ENCODE measurements at places on chromosomes 4 and X.

DNA sequence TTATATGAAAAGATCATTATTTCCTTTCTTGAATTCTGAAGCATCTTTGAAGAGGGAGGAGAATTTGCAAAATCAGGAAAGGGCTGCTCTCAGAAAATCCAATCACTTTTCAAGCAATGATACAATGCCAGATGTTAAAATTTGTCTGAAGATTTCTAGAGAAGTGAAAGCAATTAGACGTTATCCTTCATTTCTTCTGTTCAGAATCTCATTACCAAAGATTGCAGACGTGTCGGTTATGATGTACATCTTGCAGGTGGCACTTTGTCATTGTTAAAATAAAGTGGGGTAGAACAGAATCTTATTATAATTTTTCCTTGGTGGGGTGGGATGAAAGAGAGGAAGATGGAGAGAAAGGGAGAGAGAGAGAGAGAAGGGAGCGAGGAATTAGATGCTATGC, 296.4 kb upstream of the STS start:
- DNase-seq, result no peak

GRCh38 chrX:7264399-7264798, 116.4 kb upstream of the PUDP start:
- no peak for DNase-seq

DNA sequence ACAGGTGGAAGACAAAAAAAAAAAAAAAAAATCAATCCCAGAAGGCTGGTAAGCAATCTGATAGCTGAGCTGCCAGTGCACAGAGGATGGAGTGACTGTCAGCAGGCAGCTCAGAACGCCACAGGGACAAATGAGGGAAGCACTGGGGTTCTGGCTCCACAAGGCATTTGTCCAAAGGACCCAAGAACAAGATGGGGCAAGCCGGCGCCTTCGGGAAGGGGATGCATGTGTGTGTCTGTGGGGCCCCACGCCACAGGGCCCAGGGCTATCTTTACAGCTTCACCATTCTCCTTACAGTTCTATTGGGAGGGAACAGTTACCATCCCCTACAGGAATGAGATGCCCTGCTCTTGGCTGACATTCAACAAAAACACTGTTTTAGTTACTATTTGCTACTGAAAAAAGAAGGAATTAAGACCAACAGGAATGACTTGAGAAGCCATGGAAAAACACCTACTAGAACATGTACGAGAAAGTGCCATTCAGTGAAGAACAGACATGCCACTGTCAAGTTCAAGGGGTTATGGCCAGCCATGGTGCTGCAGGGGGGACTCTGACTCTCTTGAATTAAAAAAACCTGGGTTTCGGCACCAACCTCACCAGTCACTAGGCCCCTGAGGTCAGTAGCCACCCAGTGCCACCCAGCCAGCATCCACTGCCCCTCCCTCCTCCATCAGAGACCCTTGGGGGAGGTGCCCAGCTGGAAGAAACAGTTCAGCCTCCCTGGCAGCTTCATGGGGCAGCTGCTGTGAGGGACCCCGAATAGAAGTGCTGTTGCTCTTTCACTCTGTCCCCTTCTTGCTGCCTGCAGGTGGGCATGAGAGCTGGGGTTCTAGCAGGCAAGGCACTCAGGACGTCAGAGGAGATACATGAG, 18.5 kb downstream of the WDR1 start:
- peak; percentile 48 for DNase-seq

DNA sequence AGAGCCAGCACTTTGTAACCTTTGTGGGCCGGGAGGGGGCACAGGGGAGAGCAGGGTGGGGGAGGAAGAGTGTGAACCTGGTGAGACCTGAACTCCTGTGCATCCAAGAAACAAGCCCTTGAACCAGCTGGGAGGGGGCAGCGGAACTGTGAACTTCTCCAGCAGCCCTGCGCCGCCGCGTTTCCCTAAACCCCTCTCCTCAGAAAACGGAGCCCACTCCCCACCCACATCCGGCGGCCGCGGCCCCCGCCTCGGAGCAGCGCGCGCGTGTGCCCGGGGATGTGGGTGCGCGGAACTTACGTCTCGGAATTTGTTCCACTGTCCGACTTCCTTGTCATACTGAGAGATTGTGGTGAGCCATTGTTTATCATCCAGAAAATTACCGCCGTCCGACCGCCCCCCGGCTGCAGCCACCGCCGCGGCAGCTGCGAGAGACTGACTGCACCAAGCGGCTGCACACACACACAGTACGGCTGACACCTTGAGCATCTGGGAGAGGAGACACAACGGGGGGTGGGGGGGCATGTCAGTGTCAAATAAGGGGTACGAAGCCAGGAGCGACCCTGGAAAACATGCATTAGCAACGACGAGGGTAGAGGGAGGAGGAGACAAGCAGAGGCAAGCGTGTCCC, 494 bp downstream of the SPOCK3 start:
- DNase-seq, result peak; percentile 1

DNA sequence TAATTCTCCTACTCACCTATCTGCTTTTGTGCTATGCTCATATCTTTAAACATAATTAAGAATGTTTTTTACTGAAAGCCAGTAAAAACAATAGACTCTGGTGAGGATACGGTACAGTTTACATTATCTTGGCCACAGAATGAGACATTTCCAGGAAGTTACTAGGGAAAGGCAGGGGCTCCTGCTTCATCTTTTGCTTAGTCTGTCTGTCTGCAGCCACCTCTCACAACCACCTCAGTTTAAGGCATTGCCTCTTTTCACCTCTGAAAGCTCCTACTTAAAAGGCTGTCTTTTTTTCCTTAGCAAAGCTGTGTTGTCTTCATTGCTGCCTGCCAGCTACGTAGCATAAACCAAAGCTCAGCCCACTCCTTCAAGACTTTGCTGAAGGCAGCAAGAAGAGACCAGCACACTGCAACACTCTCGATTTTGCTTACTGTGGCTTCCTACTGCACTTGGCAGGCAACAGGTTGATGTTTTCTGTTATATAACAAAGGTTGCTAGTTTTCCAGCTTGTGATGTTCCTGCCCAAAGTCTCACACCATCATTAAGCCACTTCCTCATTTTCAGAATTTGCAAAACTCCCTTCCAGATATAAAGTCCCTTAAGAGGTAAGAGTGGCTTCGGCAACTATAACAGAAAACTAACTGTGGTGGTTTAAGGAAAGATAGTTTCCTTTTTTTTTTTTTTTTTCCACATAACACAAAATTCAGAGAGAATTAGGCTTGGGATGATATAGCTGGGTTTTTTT, 432.9 kb downstream of the GRXCR1 start:
- DNase-seq, result no peak

DNA sequence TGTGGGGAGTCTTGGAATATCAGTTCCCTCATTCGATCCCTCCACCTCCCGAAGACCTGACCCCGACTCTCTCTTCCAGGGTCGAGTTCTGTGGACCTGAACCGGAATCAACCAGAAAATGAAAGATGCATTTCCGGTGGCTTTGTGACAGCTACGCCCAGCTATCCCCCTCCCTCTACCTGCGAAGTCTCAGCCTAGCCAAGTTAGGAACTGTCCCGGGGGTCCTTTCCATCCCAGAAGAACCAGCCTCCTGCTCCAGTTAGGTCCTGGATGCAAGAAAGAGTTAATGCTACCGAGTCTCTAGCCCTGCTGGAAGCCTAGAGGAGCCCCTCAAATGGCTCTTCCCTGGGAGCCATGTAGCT, 13.4 kb upstream of the ETDC start:
- no peak for DNase-seq

GRCh38 chr4:89283226-89284009, 24.2 kb downstream of the GPRIN3 start:
- no peak for DNase-seq

DNA sequence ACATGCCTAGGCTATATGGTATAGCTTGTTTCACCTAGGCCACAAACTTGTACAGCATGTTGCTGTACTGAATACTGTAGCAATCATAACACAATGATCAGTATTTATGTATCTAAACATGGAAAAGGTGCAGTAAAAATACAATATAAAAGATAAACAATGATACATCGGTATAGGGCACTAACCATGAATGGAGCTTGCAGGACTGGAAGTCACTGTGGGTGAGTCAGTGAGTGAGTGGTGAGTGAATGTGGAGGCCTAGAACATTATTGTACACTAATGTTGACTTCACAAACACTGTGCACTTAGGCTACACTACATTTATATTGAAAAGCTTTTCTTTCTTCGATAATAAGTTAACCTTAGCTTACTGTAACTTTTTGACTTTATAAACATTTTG, 45.6 kb upstream of the ANK2 start:
- peak; percentile 38 for DNase-seq

DNA sequence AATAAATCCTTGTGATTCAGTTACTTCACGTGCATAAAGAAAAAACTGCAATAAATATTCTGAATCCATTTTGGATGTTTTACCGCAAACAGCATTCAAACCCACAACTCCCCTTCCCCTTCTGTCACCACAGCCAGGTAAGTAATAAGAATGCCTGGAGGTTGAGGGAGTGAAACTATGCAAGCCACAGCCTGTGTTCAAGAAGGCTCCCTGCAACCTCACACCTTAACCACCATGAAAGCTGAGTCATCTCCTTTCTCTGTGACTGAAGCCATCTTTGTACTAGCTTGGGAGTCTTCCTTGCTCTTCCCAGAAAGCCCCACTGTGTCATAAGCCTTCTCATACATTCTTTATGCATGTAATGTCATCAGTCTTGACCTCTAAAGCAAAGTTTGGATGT, 297.0 kb upstream of the PUDP start:
- peak; percentile 0 for DNase-seq

- DNase-seq, result no peak
Measured at GRCh38 chrX:42759881-42760280, 18.1 kb downstream of the PPP1R2C start.

DNA sequence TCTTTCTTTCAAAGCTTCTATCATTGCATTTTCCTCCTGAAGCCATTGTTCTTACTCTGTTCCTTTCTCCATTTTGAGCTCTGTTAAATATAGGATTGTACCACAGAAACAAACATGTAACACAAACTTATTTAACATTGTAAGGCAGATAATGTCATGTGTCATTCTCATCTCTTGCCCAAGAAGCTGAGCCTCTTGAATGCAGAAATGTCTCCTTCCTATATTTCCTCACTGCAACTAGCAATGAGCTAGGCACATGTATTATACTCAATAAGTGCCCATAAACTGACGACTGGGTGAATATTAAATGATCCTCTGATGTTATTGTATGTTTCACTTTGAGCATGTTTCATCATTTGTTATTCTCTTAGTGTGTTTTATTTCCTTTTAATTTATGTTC, 56.7 kb upstream of the SLC7A11 start:
- no peak for DNase-seq

- DNase-seq, result no peak
Measured at GRCh38 chrX:148380107-148380506, 120.3 kb upstream of the AFF2 start.

- DNase-seq, result no peak
Measured at GRCh38 chr4:101850698-101851097, 60.2 kb downstream of the BANK1 start.

- DNase-seq, result peak; percentile 72
Measured at GRCh38 chrX:46573331-46573891, at the start of gene CHST7. TSS of gene CHST7 (plus strand) at chrX:46573765. CDS start at chrX:46573932, 167 bp downstream.

Data from EL (cell line).